ENCODE measurements at places on chromosomes 2 and 18.

DNA sequence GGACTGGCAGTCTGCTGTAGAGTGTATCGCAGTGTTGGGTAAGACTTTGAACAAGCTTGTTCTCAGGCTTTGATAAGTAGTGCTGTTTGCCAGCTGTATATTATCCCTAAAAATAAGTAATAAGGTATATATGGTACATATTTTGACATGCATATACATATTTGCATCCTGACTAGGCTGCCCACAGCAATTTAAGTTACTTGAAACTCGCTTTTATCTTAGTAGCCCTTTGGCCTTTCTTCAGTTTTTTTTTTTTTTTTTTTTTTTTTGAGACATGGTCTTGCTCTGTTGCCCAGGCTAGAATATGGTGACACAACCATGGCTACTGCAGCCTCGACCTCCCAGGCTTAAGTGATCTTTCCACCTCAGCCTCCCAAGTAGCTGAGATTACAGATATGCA is 18.2 kb downstream of the MSH6 start:
- no peak for DNase-seq

DNA sequence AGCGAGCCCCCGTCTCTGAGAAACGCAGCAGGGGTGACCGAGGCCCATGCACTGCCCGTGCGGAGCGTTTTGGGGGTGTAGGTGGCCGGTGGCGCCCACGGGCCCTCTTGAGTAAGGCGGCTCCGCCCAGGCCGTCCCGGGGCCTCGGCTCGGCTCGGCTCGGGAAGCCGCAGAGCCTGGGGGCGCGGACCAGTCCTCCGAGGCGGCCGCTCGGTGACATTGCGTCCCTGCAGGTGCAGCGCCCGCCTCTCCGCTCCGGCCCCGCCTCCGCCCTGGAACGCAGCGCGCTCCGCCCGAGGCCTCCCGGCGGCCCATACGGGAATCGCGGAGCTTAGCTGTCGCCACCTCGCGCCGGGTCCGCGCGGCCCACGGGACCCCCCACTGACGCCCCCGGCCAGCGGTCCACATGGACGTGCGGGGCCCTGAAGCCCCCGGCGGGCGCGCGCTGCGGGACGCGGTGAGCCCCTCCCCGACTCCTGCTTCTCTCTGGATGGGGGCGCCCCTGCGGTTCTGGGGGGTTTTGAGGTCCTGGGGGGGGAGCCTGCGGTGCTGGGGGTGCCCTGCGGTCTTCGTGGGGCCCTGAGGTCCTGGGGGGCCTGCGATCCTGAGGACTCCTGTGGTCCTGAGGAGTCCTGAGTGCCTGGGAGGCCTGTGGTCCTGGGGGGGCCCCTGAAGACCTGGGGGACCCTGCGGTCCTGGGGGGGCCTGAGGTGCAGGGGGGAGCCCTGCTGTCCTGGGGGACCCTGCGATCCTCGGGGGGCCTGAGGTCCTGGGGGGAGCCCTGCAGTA is at the start of gene HSBP1L1:
Gene HSBP1L1 (plus strand): TSS at position 314 of the 789 bp plus-strand sequence. CDS start 93 bp downstream, at position 407.
- peak; percentile 55 for DNase-seq

- DNase-seq: no peak
Measured at GRCh38 chr18:29154196-29154757, 977.3 kb upstream of the CDH2 start.

DNA sequence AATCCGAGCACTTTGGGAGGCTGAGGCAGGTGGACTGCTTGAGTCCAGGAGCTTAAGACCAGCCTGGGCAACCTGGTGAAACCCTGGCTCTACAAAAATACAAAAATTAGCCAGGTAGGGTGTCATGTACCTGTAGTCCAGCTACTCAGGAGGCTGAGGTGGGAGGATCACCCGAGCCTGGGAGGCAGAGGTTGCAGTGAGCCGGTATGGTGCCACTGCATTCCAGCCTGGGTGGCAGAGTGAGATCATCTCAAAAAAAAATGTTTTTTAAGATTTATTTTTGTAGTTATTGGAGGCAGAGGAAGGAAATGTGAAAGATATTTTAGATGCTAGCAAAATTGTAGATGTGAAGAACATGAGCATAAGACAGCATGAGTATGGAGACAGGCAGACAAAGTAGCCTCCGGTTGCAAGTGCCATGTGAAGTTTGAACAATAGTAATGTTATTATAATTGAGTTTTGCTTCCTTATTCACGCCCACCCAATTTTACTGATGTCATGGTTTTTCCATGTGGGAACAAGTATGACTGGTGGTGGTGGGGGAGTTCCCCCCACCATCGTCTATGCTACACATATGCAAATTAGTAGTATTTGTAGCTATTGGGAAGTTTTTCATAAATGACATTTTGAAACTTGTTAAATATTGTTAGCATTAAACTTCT is 18.0 kb downstream of the REL start:
- peak; percentile 33 for DNase-seq

DNA sequence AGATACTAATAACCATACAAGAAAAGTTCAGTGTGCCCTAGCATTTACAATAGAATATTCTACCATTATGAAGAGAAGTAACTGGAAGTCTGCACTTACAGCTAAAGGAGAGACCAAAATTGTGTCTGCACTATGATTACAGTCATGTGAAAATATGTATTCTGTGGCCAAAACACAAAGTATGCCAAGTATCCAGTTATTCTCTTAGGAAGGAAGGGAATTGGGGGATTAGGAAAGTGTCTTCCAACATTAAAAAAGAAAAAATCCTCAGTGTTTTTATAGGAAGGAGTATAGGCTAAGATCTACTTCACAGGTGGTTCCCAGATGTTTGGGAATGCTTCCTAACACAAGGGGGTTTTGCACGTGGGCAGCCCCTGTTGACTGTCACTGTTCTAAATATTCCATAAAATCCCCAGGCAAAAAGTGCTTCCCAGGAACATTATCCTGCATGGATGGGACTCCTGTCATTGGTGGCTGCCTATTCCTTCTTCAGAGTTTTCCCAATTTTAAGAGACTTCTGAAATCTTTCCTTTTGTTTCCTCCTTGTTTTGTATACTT is 180.2 kb upstream of the KLHL29 start:
- no peak for DNase-seq

DNA sequence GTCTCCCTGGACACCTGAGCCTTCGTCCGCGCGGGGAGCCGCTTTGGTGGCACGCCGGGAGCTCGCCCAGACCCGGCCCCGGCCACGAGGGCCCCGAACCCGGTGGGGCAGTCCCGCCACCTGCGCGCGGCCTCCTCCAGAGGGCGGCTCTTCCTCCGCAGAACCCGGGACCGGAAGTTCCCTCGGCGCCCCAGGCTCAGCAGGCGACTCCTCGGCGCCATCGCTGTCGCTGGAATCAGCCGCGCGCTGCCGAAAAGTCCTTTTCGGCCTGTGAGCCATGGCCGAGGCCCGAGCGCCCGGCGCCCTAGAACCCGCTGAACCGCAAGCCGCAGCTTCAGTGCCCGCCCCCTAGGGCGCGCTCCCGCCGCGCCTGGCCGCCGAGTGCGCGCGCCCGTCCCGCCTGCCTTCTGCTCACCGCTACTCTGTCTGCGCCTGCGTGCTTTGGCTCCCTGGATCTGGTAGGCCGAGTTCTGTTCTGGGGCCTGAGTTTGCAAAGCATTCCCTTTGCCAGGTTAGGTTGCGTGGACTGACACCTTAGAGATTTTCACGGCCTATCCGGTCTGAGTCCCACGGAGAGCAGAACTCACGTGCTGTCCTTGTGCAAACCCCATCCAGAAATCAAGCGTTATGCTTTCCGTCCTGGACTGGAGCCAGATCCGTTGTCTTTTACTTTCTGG is at the start of gene GCFC2:
Gene GCFC2 (minus strand): TSS at position 339 of the 677 bp plus-strand sequence. CDS start 60 bp downstream, at position 279.
- DNase-seq: peak; percentile 76

- no peak for DNase-seq
Measured at GRCh38 chr18:25830787-25831186, 259.6 kb downstream of the SS18 start.

GRCh38 chr2:63614448-63614968 is 25.7 kb downstream of the MDH1 start:
- DNase-seq: no peak

GRCh38 chr2:219289195-219289536 is 10.0 kb downstream of the DNAJB2 start:
- no peak for DNase-seq

DNA sequence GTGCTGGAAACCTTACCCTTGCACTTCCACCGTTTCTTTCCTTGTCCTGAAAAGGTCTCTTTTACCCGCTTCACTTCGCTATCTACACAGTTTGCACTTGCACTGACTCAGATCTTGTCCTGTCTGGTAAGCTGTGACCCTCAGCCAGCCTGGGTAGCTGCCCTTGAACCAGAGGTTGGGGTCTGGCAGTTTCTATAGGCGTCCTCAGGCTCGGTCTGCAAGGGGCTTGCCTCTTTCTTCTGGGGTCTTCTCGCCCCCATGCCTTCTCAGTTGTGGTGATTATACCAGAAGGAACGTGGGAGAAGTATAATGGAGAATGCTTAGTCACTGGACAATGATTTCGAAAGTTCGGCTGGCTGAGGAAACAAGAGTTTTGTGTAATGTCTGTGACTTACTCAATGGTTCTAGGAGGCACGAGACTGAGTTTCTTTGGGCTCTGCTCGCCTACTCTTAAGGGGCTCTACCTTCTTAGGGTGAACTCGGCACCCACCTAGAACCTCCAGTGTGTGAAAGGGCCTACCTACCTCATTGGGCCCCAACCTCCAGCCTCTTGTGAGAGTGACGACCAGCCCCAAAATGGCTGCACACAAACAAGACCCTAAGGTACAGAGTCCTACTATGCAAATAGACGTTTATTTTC is 6.9 kb upstream of the STAT1 start:
- no peak for DNase-seq

DNA sequence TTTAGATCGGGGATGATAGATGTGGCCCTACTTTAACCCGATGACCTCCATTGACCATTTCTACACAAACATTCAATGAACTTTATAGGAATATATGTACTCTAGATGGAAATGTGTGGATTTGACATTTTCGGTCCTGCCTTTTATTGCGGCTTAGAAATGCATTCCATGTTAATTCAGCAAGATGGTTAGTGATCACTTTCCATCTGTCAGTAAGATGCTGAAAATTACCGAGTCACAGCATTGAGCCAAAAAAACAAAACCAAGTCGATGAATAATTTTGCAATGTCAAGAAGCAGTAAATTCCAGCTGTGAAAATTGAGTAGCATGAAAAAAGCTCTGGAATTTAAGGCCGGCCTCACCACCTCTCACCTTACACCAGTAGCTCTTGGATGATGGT is 1642.6 kb upstream of the NXPH2 start:
- no peak for DNase-seq

DNA sequence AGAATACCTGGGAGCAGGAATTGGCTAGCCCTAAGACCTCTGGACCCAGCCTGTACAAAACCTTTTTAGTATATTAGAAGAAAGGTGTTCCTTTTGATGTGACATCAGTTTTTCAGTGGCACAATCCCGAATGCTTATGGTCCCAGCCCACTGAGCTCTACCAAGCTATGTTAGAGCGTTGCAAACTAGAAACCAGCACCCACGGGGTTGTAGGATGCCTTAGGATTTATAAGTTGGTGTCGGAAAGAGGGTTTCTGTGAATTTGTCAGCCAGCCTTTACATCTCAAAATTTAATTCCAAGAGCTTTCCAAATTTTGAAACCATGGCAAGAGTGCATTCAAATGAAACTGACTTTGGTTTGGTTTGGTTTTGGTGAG is 499 bp upstream of the LMAN1 start:
- DNase-seq: no peak

- DNase-seq: no peak
Measured at GRCh38 chr2:177291701-177292100, 27.2 kb upstream of the NFE2L2 start.

DNA sequence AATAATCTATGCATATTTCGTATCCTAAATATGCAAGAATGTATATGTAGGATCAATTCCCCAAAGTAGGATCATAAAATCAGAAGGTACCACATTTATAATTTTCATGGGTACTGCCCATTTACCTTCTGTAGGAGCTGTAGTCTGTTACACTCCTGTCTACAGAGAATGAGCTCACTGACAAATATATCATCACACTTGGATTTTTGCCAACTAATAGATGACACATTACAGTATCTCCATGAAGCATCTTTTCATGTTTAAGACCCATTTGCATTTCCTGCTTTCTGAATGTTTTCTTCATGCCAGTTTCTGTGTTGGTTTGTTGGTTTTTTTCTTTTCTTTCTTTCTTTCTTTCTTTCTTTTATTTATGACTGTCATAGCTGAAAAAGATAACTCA is 70.9 kb upstream of the EML6 start:
- DNase-seq: no peak

GRCh38 chr2:159106109-159106508 is 137.7 kb downstream of the TANC1 start:
- no peak for DNase-seq

- no peak for DNase-seq
Measured at GRCh38 chr2:152222975-152223637, 47.5 kb upstream of the STAM2 start.

GRCh38 chr2:194686569-194686968 is 970.5 kb upstream of the SLC39A10 start:
- no peak for DNase-seq

- DNase-seq: no peak
Measured at GRCh38 chr2:149720615-149721014, 133.0 kb upstream of the MMADHC start.

DNA sequence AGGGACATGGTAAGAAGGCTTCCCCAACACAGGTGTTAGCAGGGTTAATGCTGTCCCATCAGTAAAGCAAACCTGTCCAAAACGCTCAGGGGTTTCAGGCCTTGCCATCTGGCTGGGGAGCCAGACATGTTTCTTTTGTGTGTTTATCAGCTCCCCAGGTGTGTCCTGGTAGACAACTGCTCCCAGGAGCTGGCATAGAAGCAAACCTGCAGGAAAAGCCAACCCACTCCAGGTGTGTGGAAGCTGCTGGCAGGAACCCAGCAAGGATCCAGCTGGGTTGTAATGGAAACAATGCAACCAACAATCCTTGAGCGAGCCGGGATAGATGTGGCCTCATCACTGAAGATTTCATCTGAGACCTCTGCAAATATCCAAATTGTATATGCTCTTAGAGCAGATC is 123.1 kb downstream of the RAB3GAP1 start:
- DNase-seq: no peak

GRCh38 chr2:20143263-20143662 is 81.7 kb downstream of the SDC1 start:
- no peak for DNase-seq

GRCh38 chr2:118847762-118848172 is 319 bp upstream of the EN1 start:
- no peak for DNase-seq

DNA sequence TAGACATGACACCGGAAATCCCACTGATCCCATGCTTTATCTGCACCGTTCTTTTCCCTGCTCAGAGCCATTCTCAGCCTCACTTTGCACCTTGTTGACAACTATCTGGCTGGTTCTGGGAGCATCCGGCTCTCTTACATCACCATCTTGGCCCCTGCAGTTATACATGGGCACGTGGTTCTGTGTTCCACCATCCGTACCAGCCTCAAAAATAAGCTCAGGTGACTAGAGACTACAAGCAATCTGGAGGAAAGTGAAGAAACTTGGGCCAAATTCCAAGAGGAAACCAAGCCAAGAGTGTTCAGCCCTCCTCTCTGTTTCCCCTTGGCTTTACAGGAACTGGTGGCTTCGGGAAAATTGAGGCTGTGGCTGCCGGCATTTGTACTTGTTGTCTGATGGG is 244.6 kb upstream of the ACVR2A start:
- DNase-seq: no peak

Data from activated CD4-positive, alpha-beta T cell treated with anti-CD3 and anti-CD28 coated beads for 24 hours (primary cell).